ENCODE measurements at places on chromosomes 7 and 10.

DNA sequence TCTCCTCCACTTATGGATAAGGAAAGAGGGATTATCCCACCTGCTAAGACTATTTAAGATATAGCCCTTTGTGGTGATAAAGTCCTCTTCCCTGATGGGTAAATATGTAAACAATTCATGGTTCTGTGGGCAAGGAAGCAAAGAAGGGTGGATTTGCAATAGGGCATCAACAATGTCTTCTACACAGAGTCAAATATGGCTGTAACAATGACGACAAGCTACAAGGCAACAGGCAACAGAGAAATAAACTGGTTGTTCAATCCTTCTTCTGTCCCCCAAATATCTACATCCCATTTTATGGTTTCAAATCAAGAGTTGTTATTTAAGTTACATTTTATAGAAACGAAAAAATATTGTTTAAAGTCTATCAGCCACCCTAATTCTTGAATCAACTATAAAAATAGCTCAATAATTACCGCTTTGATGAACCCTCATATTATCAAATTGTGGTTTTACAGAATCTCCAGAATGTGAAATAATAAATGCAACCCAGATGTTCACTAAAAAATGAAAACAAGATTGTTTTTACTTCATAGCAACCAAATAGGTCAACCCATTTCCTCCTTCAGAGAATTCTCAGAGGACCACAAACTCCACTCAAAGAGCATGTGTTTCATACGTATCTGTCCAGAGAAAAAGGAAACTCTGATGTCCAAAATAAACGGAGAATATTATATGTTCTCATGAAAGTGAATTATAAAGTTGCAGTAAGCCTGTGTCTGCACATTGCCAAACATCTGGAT is 13.8 kb downstream of the CYTH3 start:
- peak; percentile 42 for DNase-seq

DNA sequence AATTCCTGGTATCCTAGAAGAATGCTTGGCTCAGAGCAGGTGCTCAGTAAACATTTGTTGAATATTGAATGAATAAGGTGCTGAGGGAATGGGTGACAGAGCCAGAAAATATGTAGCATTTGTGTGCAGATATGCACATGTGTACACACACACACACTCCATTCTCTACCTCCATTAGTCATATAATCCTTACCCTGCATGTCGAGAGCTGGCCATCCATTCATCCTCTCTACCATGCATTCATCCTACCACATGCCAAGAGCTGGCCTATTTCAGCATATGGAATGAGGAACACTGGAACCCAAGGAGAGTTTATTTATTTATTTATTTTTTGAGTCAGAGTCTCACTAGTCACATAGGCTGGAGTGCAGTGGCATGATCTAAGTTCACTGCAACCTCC is 284.8 kb downstream of the PLXNA4 start:
- DNase-seq = no peak

- no peak for DNase-seq
Measured at GRCh38 chr10:90302758-90303481, 554.9 kb downstream of the HTR7 start.

DNA sequence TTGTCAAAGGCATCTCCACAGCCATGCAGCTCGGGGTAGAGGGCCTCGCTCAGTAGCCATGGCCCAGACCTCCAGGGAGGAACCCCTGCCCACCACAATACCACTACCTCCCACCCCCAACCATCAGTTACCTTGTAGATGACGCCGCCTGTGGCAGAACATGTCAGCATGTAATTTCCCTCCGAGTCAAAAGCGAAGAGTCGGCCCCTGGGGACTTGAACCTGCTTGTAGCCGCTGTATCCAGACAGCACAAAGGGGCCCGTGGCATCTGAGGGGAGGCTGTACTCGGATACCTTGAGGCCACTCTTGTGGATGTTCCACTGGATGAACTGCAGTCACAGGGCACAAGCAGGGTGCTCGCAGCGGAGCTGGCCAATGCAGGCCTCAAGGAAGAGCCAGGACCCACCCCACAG is 16.3 kb upstream of the CYREN start:
- no peak for DNase-seq

DNA sequence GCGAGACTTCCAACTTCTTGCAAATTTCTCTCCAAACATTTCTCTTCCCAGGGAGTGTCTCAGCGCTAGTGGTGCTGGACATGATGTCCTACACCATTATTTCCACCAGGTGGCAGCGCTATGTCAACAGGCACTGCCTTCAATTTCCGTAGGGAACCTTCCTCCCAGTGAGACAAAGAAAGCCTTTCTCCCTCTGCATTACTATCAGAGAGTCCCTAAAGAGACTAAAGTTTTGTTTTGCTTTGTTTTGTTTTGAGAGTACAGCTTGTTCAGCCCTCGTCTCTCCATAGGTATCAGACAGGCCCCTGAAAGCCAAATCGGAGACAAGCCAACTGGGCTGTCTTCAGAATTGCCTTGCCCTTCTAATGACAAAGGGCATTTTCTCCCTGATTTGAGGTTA is 44.2 kb upstream of the GGCT start:
- peak; percentile 38 for DNase-seq

GRCh38 chr10:29256586-29256985 is 32.3 kb upstream of the LYZL1 start:
- DNase-seq = no peak

DNA sequence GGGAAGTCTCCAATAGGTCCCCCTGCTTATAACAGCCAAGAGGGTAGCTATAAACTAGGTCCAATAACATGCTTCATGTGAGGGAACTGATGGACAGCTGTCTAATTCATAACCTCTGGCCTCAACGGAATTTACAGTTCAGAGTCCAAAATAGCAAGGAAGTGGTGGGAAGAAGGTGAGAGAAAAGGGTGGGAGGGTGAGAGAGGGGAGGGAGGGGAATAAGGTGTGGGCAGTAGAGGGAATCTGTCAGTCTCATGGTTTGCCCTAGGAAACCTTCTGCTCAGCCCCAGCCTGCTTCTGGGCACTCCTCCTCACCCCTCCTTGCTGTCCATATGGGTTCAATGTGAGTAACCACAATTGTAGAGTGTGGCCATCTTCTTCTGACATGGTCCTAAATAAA is 133.4 kb upstream of the ADO start:
- no peak for DNase-seq

DNA sequence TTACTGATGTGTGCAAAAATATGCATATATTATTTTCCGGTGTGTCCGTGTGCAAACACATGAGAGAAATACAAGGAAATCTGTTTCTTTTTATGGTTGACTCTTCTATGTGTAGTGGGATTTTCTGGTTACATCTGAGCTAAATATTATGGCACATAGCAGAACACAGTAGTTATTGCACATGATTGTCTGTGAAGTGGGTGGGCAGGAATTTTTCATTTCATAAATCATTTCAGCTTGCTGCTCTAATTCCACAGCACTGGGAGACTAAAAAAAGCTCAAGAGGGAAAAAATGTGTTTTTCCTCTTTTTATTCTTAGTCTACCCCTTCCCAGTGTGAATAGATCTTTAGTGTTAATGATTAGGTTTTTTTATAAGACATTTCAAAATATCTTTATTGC is 197.9 kb downstream of the MBL2 start:
- no peak for DNase-seq

GRCh38 chr7:87199241-87199640 is 20.3 kb downstream of the TMEM243 start:
- DNase-seq = no peak

DNA sequence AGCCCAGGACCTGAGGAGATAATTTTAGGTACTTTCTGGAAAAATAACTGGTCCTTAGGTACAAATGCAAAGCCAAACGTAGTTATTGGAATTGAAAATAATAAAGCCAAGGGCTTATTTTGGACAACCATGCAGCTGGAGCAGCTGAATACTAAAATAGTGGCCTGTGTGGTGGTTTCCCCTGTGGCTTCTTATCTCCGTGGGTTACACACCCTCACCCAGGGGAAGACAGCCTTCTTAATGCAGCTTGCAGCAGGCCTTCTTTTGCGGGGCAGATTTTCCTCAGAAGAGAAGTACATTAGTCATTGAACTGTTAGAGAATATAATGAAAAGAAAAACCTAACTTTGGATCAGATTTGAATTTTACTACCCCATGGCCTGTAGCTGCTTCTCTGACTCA is 133.5 kb downstream of the ST7 start:
- DNase-seq = no peak

DNA sequence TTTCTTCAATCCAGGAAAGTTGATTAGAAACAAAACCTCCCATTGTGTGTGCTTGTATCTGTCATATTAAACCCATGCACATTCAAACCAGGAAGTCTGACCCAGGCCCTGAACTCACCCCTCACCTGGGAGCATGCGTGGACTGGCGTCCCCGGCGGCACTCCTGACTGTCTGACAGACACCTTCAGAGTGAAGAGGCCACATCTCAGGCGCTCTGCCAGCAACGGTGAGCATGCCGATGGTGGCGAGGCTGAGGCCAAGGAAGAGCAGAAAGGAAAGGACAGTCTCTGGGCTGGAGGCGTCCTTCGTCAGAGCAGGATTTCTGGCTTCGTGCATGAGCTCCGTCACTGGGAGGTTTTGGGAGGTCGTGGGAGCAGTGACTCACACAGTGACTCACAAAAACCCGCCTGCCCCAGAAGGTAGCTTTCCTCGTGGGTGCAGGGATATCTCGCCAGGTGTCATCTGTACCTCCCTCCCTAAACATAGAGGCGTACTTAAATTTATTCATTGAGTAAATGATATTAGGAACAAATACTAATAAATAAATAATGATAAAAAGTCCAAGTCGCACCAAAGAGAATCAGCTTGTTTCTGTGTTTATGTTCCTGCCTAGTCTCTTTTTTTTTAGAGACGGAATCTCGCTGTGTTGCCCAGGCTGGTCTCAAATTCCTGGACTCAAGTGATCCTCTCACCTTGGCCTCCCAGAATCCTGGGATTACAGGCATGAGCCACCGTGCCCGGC is 13.5 kb downstream of the IQCE start:
- peak; percentile 31 for DNase-seq

DNA sequence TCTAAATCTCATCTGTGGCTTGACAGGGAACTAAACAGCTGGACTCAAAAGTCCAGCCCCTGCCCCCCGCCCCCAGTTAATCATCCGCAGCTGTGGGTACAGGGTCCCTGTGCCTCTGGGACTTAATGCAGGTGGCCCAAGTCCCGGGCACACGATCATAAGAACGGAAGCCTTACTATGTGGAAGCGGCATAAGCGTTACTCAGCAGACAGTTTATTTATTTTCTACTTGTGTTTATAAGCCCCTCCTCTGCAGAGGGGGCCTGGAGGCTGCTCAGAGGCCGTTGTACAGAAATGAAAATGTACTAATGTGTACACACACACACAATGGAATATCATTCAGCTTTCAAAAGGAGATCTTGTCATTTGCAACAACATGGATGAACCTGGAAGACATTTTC is 158.0 kb upstream of the TNS3 start:
- no peak for DNase-seq
